NCI-H2081 treated with DMSO at 0.1 percent for 48 hours (cell line): ENCODE measurements at places on chromosomes 7 and 10.

- DNase-seq: no peak
Measured at GRCh38 chr7:88046839-88047573, 113.0 kb downstream of the ADAM22 start.

DNA sequence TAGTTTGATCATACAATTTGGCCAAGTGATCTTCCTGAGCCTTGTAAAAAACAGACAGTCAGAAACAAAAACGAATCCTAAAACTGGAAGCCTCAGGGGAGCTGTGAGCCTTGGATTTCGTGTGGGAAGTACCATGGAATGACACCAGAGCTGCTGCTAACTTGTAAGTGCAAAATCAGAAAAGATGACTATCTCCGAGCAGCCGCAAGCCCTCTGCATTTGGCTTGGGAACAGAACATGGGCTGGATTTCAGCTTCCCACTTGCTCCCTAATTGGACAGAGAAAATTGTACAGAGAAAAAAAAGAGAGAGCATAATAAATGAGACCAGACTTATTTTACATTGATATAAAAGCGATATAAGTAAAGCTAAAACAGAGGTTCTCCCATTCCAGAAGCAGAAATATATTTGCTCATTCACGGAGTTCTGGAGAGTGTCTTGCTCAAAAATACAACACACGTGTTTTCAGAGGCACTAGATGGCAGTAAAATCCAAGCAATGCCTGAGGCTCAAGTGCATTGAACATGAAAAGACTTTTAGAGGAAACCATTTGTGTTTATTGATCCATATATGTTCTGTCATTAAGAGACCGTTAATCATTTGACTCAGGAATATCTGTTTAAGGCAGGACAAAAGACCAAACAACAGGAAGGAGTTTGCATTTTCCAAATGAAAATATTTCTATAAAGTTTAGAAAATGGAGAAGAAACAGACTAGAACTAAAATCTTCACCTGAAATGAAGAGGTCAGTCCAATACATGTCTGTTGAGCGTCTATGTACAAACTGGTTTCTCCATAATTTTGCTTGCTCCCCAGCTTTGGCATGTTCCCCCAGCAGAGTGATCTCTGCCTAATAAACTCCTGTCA, 78.3 kb upstream of the SLC26A5 start:
- no peak for DNase-seq

DNA sequence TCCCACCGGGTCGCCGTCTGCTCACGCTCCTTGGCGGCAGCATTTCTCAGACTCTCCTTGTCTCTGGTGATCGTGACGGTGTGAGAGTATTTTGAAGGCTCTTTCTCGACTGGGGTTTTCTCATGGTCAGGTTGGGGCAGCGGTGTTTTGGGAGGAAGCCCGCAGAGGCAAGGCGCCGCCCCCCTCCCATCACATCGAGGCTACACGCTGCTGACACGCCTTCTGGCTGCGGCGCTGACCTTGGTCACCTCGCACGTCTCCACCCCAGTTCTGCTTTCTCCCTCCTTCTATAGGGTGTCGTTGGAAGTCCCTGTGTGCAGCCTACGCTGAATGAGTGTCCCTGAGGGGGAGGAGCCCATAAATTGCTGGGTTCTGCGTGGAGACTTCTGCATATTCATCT, 55.2 kb downstream of the GLRX3 start:
- DNase-seq: no peak

GRCh38 chr7:137976696-137977095, 25.2 kb downstream of the CREB3L2 start:
- DNase-seq: no peak

DNA sequence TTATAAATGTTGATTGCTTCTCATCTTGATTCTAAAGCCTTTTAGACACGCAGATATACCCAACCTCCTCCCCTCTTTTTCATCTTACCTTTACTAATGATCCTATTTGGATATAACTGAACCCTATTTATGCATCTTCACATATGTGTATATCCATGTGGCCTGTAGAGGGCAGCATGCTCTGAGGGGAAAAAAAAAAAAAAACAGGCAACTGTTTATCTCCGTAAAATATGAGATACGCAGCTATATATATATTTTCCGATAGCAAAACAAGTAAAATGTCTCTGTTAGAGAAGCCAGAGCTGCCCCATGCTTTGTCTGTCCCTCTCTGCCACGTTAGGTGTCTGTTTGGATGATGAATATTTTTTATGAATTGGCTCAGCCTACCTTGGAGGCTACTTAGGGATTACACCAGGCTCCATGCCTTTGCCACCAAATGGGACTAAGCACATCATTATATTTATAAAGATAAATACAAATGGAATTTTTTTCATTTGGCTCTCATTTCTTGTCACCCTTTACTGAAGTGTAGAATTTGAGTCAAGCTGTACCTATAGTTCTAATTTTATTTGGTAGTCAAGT, 174.8 kb upstream of the FZD1 start:
- no peak for DNase-seq

GRCh38 chr7:150947761-150948651, 30.1 kb downstream of the KCNH2 start:
- DNase-seq: no peak

GRCh38 chr7:135905355-135905754, 71.8 kb downstream of the MTPN start:
- DNase-seq: no peak

DNA sequence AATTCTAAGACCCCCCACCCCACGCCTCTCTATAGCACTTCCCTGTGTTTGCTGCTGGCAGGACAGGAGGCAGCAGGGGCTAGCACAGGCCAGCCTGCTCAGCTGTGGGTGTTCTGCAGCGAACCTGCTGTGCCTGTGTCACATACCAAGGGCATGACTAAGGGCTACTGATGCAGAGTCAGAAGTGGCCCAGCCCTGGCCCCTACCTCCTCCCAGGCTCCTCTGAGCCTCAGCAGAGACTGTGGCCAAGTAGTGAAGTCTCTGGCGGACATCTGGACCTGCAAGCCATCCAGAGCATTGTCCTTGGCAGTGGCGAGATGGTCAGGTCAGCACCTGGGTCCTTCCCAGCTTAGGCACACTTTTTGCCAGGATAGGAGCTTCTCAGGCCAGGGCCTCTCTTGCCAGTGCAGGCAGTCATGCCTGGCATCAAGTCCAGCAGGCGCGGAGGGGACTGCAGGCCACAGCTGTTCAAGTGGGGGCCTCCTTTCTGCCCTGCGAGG, 116.3 kb upstream of the RET start:
- no peak for DNase-seq

GRCh38 chr7:3094701-3095445, 51.2 kb upstream of the CARD11 start:
- DNase-seq: no peak

DNA sequence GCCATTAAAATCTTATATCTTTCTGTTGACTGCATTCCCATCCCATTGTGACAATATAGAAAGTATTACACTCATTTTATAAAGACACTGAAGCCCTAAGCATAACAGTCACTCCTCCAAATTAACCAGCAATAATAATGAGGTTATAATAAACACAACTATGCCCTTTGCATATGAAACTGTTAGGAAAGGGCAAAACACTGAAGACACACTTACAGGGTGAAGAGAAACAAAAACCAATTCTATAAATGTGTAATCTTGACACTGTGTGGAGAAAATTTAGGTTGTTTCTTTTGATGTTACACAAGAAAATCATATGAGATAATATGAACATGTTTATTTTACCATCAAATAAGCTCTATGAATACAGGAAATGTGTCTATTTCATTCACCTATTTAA, 14.0 kb upstream of the GPR37 start:
- DNase-seq: no peak

GRCh38 chr10:99930731-99931550, 78.8 kb downstream of the DNMBP start:
- DNase-seq: no peak

- no peak for DNase-seq
Measured at GRCh38 chr10:113135025-113135424, 185.0 kb downstream of the TCF7L2 start.

DNA sequence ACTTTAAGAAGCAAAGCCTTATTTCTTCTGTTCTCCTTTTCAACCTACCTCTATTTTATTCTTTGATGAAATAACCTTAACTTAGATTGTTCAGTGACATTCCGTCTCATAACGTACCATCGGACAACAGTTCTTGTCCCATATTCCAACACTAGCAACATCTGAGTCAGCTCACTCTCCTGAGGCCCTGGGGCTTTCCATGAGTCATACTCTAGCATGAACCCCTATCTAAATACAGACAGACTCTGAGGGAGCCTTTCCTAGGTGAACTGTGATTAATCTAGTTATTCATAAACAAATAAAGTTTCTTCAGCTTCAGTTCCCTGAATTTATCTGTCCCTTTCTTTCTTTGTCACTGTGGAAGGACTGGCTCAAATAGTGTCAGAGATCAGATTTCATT, 168.7 kb upstream of the LYZL1 start:
- no peak for DNase-seq

DNA sequence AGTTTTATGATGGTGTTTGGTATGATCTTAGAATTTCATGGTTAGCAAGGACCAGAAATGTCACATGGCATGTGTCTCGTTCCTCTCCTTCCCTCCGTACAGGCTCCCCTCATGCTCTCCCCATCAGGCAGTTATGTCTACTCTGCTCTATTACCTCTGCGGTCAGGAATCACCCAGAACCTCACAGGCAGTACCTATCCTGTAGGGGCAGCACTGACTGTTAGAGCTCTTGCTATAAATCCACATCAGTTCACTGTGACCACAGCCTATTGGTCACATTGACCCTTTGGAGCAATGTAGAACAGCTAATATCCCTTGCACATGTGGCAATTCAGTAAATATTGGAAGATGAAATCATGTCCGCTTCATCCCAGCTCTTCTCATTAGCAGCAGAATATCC, 151.8 kb downstream of the WNT2 start:
- no peak for DNase-seq

DNA sequence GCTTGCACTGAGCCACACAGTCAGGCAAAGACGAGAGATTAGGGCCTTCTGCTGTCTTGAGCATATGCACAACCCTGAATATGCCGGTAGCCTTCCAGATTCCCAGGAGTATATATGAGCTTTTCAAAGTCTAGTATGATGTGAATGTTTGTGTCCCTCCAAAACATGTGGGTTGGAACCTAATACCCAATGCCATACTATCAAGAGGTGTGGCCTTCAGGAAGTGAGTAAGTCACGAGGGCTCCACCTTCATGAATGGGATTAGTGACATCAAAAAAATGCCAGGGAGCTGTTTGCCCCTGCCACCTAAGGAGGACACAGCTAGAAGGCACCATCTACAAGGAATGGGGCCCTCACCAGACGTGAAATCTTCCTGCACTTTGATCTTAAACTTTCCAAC, 105.2 kb downstream of the CH25H start:
- DNase-seq: no peak

- DNase-seq: no peak
Measured at GRCh38 chr7:12207046-12207445, 4.0 kb upstream of the TMEM106B start.

DNA sequence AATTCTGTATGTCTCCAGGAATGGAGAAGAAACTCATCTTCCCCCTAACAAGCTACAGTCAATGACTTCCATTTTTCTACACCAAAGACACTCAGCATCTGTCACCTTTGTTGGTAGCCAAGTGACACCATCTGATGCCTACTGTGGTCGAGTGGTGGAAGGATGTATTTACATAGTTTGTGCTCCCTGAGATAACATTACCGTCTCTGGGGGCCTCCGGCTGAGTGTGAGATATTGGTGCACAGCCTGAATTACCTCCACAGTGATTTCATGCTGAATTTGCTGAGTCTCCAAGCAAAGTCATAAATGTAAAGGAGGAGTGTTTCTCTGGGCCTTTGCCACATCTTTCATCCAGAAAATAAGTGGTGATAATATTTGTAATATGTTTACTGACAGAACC, 114.0 kb downstream of the GRID1 start:
- no peak for DNase-seq

GRCh38 chr10:28254290-28254985, 48.4 kb downstream of the MPP7 start:
- DNase-seq: no peak

DNA sequence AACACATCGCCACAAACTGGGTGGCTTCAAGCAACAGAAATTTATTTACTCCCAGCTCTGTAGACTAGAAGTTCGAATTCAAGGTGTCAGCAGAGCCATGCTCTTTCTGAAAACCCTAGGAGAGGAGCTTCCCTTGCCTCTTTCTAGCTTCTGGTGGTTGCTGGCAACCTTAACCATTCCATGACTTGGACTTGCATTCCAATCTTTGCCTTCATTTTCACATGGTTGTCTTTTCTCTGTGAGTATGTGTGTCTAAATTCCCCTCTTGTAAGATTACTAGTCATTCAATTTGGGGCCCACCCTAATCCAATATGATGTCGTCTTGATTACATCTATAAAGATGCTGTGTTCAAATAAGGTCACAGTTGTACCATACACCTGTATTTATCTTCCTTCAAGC, 65.9 kb upstream of the PRKG1 start:
- no peak for DNase-seq

GRCh38 chr7:51134013-51134441, 182.6 kb downstream of the COBL start:
- DNase-seq: no peak

DNA sequence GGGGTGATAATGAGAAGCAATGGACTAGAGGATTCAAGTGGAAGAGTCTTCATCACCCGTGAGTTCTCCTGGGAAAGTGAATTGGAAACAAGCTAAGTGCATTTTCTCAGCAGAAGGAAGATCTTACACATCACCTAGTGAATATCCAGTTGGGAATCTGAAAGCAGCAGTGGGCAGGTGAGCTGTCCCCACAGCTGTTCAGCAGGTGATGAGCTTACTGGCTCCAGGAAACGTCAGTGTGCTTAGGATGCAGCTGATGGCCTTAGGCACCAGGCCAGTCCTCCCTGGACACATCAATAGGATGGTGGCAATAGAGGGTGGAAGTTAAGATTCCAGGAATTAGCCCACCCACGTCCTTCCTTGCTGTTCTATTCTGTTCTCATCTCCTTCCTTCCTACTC, 66.7 kb downstream of the NOD1 start:
- no peak for DNase-seq

DNA sequence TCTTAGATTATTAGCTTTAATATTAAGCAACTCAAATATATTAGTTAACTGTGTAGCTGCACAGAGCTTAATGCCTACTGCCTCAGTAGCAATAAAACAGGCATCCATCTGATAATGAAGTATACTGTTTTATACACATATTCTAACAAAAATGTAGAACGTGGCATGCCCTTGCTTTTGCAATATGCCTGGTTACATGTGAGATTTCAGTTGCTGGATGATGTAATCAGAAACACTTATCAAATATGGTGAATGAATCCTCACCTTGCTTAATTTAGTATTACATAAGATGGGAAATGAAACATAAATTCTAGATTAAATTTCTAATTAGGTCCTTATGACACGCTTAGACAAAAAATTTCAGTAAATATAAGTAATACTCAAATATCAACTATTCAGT, 8.0 kb downstream of the DNAJC1 start:
- DNase-seq: no peak

DNA sequence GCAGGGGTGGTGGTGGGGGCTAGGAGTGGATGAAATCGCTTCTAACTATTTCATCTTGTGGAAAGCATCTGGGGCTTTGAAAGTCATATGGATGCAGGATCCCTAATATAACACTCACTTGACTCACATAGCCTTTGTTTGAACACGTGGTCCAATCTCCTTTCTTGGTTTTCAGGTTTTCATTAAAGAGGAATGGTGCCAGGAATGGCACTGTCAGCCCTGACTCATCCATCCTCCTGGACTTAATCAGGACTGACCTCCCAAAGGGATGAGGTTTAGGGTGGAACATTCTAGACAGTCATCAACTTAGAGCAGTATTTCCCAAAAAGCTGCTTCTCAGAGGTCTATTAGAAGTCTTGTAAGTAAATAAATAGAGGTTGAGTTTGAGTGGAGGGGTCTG, 162.0 kb upstream of the PLXNA4 start:
- no peak for DNase-seq
